ENCODE measurements at places on chromosomes 2 and 18.

GRCh38 chr2:62856228-62857040, 150.9 kb downstream of the EHBP1 start:
- DNase-seq = no peak

GRCh38 chr2:222837643-222838056, 23.2 kb upstream of the ACSL3 start:
- no peak for DNase-seq

GRCh38 chr2:134586326-134586965, 132.4 kb downstream of the TMEM163 start:
- DNase-seq = no peak

- DNase-seq = no peak
Measured at GRCh38 chr18:48303883-48304282, 105.3 kb downstream of the ZBTB7C start.

GRCh38 chr18:12423393-12423792, 15.7 kb downstream of the PRELID3A start:
- DNase-seq = no peak

- no peak for DNase-seq
Measured at GRCh38 chr2:149009576-149010461, 28.7 kb upstream of the LYPD6B start.

GRCh38 chr2:191912764-191913163, 65.9 kb upstream of the CAVIN2 start:
- DNase-seq = no peak

DNA sequence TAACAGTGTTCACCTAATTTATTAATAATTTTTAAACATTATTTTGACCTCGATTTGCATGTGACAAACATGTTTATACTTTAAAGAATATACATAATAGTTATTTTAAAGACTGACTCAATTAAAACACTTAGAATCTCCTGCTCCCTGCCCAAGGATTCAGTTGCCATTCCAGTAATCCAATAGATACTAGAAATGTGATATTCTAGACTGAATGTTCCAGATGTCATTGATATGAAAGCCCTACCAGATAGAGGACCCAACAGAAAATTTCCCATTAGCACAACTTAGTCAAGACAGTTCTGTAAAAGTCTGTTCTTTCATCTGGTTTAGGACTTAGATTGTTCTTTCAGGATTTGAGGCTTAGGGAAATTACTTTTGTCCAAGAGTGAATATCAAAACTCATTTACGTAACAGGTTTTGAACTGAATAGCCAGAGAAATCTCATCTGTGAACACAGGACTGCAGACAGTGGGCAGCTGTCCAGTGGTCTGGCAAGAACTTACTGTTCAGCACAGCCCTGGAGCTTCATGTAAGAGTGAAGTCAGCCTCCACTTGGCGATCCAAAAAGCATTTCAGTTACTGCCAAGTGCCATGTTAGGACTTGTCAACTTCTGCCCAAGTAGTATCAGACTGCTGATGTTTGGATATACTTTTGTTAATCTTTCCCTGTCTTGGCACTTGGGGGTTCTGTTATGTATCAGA, 77.5 kb downstream of the OSBPL6 start:
- DNase-seq = no peak

- DNase-seq = no peak
Measured at GRCh38 chr2:165868211-165868610, 74.2 kb upstream of the GALNT3 start.

- DNase-seq = no peak
Measured at GRCh38 chr2:12778811-12779579, 62.3 kb downstream of the TRIB2 start.

DNA sequence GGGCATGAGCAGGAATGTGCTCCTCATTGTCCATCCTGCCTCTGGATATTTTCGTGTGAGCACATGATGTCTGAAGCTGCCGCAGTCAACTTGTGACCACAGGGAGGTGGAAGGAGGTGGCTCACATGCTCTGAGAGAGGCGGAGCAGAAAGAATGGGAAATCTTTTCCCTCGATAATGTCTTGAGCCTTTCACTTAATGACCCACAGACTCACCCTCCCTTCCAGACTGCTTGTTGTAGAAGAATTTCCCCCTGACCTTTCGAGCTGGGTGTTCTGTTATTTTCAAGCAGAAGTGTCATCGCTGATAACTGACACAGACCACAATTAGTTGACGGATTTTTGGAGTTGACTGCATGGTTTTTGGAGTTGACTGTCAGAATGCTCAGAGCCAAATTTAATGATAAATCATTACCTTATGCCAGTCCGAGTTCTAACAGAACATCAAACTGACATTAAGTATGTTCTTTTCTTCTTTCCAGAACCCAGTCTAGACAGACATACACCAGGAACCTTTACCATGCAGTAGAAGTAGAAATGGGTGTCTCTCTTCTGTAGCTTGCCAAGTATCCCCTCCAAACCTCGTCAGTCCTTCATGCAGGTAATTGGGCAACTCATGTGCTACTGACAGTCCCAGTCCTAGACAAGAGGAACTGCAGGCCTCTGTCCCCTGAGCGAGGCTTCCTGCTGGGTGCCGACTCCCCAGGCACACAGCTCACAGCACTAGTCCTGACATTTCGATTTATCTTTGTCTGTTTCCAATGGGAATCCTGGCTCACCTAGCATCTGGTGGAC, 29.4 kb upstream of the RTTN start:
- DNase-seq = no peak

DNA sequence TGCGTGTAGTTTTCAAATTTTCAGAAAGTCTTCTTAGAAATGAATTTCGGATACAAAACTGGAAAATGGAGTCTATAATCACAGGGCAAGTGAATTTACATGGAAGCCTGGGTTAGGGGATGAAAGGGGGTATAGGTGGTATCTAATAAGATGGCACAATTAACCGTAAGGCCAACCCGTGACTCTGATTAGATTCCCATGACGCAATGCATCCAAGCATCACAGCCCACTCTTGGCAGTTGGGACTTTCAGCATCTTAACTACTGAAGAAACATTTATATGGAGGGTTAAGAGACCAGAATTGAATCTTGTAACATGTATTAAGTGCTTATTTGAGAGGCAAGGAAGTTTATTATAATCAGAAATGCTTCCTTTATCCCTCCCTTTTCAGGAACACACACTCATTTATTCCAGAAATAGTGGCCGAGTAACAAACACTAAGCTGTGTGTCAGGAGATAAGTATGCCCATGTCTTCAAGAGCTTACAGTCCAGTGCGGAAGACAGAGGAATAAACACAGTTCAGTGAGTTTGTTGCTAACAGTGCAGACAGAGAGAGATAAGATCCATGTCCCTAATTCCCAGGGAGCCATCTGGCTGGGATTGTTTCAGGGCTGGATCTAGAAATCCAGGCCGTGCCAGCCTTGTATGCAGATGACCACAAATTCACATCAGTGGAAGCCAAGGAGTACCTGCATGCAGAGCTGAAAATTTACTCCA, 151.2 kb downstream of the ANTXR1 start:
- DNase-seq = no peak

DNA sequence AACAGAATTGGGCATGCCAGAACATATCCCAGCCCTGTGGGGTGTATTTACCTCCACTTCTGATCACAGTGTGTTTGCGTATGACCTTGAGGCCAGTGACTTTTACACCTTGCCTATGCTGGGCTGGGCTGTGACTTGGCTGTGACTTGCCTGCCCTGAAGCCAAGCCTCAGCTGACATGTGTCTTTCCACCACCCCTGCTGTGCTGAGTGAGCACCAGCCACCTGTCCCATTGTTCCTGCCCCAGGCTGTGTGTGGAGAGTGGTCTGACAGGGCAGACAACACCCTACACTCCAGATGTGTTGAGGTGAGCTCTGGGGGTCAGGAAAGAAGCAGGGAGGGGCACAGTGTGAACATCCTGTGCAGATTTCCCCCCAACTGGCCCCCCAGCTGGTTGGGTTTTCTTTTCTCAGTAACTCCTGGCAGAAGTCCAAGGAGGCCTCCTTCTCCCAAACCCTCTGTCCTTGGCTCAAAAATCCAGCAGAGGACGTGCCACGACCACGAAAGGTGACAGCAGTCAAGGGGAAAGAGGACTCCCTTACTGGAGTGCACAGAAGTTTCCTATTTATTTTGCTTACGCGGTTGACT, 5.1 kb upstream of the STEAP3 start:
- peak; percentile 27 for DNase-seq

GRCh38 chr2:11314487-11314886, 29.9 kb downstream of the ROCK2 start:
- no peak for DNase-seq

DNA sequence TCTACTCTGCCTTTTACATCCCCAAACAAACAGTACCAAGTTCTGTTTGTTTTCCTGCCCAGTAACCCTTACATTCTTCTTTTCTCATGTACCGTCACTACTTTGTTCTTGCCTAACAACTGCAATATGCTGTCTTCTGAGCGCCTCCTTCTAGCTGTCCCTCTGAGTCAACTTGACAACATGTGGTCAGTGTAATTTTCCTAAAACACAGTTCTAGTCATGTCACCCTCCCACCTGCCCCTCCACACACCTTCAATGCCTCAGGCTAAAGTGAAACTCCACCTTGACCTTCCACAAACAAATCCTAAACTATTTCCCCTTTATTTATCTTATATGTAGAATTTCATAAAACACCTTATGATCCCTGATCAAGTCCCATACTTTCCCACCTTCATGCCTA, 124.6 kb upstream of the CD302 start:
- DNase-seq = no peak

GRCh38 chr2:37797081-37797480, 125.6 kb upstream of the CDC42EP3 start:
- no peak for DNase-seq

GRCh38 chr2:101921319-101921952, 70.3 kb upstream of the IL1R2 start:
- DNase-seq = no peak

DNA sequence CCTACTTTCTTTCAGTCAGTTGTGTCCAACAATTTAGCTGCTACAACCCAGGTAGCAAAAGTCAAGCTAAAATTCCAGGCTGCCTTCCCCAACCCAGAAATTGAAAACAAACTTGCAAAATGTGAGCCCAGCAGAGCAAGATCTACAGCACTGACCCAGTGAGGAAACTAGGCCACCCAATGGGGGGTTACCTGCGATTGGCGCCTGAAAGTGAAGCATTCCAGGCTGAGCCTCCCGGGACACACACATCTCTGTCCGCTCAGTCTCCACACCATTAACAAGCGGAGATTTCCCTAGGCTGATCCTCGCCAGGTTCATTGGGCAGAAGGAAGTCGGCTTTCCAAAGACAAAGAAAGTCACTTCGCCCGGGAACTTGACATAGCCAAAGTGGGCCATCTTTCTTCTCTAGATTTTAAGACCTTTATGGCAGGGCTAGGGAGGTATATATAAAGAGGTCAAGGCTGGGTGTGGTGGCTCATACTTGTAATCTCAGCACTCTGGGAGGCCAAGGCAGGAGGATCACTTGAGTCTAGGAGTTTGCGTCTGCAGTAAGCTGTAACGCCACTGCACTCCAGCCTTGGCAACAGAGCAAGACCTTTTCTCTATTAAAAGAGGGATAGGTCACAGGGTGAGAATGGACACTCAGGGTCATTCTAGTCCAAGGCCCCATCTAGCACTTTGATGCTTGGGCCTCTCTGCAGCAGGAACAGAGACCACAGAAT, 53.6 kb downstream of the TTC32 start:
- DNase-seq = no peak

DNA sequence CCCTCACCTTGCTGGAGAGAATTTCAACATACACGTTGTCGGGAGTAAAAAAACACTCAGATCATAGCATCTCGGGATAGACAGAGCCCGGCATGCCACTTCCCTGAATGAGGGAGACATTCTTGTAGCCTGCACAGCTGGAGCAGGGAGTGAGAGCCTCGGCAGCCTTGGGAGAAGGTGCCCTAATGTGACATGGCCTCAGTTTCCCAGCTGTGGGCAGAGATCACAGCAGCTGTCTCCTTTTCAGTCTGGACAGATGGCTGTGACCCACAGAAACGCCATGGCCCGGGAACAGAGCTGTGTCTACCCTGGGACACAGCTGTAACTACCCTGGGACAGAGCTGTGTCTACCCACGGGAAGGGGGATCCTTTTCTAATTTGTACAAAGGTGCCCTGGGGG, 55.9 kb downstream of the HS1BP3 start:
- DNase-seq = no peak

GRCh38 chr2:85933753-85934594, 45.2 kb upstream of the ST3GAL5 start:
- peak; percentile 57 for DNase-seq

DNA sequence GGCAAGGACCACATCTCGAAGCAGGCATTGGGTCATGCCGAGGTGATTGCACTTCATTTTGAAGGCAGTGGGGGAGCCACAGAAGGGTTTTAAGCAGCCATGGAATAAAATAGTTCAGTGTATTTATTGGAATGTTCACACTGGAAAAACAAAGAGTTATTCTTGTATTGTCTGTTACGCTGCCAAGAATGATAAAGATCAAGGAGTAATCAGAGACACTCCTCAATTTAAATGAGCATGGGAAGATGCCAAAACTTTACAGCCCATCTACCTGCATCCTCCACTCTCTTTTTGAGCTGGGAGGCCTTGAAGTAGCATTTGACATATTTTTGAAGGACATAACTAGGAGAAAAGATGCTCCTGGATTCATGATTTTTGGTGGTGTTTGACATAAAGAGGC, 112.8 kb downstream of the DOCK10 start:
- DNase-seq = no peak

GRCh38 chr2:28927469-28927868, 33.0 kb downstream of the WDR43 start:
- DNase-seq = no peak

DNA sequence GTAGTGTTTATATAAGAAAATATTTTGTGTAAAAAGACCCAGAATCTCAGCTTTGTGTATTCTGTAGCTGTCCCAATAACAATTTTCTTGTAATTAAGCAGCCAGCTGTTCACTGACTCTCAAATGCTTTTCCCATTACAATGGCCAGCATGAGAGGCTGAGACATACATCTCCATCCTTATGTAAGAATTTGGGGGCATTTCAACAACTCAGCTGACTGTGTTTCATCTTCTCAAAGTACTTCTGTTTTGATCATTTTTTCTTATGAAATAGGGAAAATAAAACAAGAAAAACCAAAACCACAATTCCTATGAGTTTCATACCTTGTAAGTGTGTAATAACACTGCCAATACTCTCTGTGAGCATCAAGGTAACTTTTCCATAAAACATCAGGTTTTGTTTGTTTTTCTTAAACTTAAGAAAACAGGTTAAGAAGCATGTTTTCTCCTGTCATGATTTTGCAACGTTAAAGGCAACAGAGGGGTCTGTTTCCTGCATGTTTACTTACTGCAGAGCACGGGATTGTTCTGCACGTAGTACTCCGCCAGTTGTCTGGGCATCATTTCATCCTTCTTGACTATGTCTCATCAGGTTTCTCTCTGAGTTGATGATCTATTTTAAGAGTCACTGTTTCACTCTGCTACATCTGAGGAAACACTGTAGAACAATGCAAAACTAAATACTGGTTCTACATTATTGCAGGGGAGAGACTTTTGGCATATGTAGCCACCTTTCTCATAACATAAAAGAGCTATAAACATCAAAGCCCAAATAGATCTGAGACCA, 62.9 kb upstream of the CYRIA start:
- DNase-seq = no peak

GRCh38 chr2:14423145-14423906, 209.2 kb upstream of the LRATD1 start:
- no peak for DNase-seq

GRCh38 chr2:65939687-65940086, 495.2 kb upstream of the MEIS1 start:
- no peak for DNase-seq

- DNase-seq = no peak
Measured at GRCh38 chr2:77629539-77629938, 107.4 kb upstream of the LRRTM4 start.

- no peak for DNase-seq
Measured at GRCh38 chr2:163887182-163887581, 151.4 kb upstream of the FIGN start.
